ENCODE measurements at places on chromosomes 13 and 19. TPM values are rescaled to one million over a fixed set of nuclear protein-coding genes. Genes with fewer than 3 reads are reported as not detected.

GRCh38 chr19:5825178-5825577 lies 14.3 kb downstream of the FUT6 start:
- no peak for DNase-seq
- peaks cover 76% of the 10 kb centered on the region for H3K27me3 ChIP-seq
- no peak overlapping the region for H3K27ac ChIP-seq
- H3K36me3 ChIP-seq, result no peaks in the 10 kb centered on the region
- no peaks in the 10 kb centered on the region for H3K4me1 ChIP-seq
- H3K4me3 ChIP-seq, result no peak overlapping the region

DNA sequence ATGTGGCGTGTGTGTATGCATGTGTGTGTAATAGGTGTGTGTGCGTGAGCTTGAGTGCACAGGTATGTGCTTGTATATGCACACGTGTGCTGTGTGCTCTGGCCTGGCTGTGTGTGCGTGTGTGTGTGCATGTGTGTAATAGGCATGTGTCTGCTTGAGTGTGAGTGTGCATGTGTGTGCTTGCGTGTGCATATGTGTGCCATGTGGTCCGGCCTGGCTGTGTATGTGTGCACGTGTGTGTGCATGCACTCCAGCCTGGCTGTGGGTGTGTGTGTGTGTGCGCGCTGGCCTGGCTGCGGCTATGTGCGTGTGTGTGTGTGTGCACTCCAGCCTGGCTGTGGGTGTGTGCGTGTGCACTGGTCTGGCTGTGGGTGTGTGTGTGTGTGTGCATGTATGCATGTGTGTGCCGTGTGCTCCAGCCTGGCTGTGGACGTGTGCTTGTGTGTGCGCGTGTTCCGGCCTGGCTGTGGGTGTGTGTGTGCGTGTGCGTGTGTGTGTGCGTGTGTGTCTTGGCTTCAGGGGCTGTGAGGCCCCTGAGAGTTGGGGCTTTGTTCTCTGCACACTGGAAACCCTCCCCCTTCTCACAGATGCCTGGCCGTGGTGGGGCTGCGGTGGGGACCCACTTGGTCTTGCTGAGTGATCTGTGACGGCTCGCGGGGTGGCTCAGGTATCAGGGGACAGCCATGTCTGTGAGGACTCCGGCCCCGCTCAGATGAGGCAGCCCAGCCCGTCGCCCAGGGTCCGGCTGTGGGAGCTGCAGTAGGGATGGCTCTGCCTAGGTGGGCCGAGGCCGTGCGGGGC lies 8.2 kb downstream of the SPPL2B start:
- H3K27me3 ChIP-seq, result no peaks in the 10 kb centered on the region
- DNase-seq, result no peak
- peaks cover 19% of the 10 kb centered on the region for H3K4me1 ChIP-seq
- H3K27ac ChIP-seq, result no peak overlapping the region
- no peak overlapping the region for H3K4me3 ChIP-seq
- no peaks in the 10 kb centered on the region for H3K36me3 ChIP-seq

GRCh38 chr13:47816831-47817230 lies 184.2 kb downstream of the SUCLA2 start:
- H3K36me3 ChIP-seq, result no peaks in the 10 kb centered on the region
- H3K27ac ChIP-seq, result no peak overlapping the region
- H3K27me3 ChIP-seq, result no peaks in the 10 kb centered on the region
- no peaks in the 10 kb centered on the region for H3K4me1 ChIP-seq
- H3K4me3 ChIP-seq, result no peak overlapping the region

DNA sequence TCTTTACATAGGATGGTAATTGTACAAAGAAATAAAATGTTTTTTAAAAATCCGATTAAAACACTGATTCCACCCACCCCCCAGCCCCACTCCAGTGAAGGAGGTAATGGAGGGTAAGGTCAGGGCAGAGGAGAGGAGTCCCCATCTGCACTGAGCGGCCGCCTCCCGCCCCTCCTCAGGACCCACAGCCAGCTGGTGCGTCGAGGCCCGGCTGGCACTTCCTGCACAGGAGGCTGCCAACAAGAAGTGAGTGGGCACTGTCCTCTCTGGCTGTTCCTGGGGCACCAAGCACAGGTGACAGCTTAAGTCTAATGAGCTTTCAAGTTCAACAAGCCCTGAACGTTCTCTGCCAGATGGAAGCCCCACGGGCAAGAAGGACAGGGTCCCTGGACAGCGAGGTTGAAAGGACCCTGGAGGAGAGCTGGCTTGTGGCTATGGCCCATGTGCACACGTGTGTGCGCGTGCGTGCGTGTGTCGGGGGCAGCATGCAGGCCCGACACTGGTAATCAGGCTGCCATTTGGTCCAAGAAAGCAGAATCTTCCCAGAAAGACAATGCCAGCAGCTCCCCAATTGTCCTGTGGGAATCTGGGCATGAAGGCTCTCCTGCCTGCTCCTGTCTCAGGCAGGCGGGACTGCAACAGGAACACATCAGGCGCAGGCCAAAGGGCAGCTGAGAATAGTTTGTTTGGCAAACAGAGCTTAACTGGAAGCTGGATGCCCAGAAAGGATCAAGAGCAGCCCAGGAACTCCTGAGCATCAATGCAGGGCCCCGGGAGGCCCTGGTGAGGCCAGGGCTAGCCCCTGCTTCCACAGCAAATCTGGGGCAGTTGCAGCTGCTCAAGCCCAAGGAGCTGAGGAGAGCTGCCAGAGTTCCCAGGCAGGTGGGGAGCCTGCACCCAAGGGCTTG lies 15.1 kb upstream of the EPHX3 start:
- no peaks in the 10 kb centered on the region for H3K27me3 ChIP-seq
- peaks cover 36% of the 10 kb centered on the region for H3K36me3 ChIP-seq
- DNase-seq, result no peak

GRCh38 chr13:75825594-75825993 lies 189.5 kb downstream of the LMO7 start:
- no peak overlapping the region for H3K27ac ChIP-seq
- peaks cover 3% of the 10 kb centered on the region for H3K4me1 ChIP-seq
- peaks cover 5% of the 10 kb centered on the region for H3K36me3 ChIP-seq
- no peak for DNase-seq
- no peaks in the 10 kb centered on the region for H3K27me3 ChIP-seq

DNA sequence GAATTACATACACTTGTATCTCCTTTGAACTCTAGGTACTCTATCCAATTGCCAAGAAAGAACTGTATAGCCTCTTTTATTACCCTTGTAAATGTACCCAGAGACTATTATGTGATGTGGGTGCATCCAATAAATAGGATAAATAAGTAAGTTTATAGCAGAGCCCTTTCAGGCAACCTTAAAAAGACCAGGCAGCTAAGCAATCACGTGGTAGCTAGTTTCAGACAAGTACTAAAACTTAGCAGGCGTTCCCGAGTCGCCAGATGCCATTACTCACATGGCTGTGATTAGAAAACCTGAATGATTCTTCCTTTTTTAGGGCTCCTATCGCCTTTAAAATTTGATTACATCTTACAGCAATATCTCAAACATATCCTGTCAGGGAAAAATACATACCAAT lies 1303.0 kb downstream of the EFNB2 start:
- no peak overlapping the region for H3K27ac ChIP-seq
- H3K4me3 ChIP-seq, result no peak overlapping the region
- DNase-seq, result no peak
- no peaks in the 10 kb centered on the region for H3K4me1 ChIP-seq
- H3K36me3 ChIP-seq, result no peaks in the 10 kb centered on the region

- no peaks in the 10 kb centered on the region for H3K36me3 ChIP-seq
- H3K4me1 ChIP-seq, result no peaks in the 10 kb centered on the region
- DNase-seq, result no peak
- H3K27me3 ChIP-seq, result no peaks in the 10 kb centered on the region
- no peak overlapping the region for H3K4me3 ChIP-seq
Measured at GRCh38 chr13:109655206-109655600, 131.2 kb downstream of the IRS2 start.

DNA sequence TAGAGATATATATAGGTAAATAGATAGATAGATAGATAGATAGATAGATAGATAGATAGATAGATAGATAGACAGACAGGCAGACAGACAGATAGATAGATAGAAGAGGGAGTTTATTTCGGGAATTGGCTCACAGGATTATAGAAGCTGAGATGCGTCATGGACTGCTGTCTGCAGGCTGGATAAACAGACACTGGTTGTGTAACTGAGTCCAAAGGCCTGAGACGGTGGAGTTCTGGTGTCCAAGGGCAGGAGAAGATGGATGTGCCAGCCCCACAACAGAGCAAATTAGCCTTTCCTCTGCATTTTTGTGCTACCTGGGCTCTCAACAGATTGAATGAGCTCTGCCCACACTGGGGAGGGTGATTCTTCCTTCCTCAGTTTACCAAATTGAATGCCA lies 2.7 kb downstream of the CYP4F3 start:
- no peak for DNase-seq
- H3K27ac ChIP-seq, result no peak overlapping the region
- no peak overlapping the region for H3K4me3 ChIP-seq
- H3K36me3 ChIP-seq, result no peaks in the 10 kb centered on the region
- no peaks in the 10 kb centered on the region for H3K4me1 ChIP-seq

DNA sequence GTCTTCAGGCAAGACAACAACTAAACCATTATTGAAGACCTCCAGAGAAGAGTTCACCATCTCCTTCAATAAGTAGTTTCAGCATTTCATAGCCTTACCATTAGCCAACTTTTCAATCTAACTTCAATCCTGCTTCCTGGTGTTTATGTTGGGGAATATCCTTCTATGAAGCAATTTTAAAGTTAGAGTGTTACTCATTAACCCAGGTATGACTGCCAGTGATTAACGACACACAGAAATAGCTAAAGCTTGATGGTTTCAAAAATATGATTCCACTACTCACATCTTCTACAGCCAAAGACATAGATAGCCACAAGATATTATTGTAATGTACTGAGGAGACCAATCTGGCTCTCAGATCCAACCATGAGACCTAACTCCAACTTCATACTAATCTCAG lies 403.2 kb downstream of the EFNB2 start:
- H3K4me1 ChIP-seq, result no peaks in the 10 kb centered on the region
- peaks cover 3% of the 10 kb centered on the region for H3K27me3 ChIP-seq
- no peak overlapping the region for H3K4me3 ChIP-seq
- no peak overlapping the region for H3K27ac ChIP-seq

DNA sequence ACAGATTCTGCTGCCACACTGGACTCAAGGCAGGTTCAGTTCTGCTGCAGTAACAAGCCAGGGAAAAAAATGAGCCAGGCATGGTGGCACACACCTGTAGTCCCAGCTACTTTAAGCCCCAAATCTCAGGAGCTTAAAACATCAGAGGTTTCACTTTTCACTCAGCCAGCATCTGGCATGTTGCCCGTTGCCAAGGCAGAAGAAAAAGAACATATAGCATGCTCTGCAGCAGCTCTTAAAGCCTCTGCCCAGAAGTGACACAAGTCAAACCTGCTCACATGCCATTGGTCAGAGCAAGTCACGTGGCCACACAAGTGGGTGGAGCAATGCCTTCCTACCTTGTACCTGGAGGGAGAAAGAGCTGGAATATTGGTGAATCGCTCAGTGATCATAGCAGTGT lies 14.7 kb upstream of the ADGRE5 start:
- H3K4me3 ChIP-seq, result no peak overlapping the region
- no peaks in the 10 kb centered on the region for H3K36me3 ChIP-seq
- peaks cover 5% of the 10 kb centered on the region for H3K4me1 ChIP-seq

DNA sequence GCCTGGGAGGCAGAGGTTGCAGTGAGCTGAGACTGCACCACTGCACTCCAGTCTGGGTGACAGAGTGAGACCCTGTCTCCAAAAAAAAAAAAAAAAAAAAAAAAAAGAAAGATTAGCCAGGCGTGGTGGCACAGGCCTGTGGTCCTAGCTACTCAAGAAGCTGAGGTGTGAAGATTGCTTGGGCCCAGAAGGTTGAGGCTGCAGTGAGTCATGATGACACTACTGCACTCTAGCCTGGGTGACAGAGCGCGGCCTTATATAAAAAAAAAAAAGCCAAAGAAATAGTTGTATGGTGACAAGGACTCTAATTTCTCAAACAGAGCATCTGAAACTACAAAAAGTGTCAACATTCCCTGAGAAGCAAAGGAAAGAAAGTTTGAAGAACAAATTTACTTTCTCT lies 3.4 kb downstream of the PBX4 start:
- H3K36me3 ChIP-seq, result no peaks in the 10 kb centered on the region
- H3K4me1 ChIP-seq, result no peaks in the 10 kb centered on the region
- no peak overlapping the region for H3K27ac ChIP-seq
- no peak for DNase-seq

DNA sequence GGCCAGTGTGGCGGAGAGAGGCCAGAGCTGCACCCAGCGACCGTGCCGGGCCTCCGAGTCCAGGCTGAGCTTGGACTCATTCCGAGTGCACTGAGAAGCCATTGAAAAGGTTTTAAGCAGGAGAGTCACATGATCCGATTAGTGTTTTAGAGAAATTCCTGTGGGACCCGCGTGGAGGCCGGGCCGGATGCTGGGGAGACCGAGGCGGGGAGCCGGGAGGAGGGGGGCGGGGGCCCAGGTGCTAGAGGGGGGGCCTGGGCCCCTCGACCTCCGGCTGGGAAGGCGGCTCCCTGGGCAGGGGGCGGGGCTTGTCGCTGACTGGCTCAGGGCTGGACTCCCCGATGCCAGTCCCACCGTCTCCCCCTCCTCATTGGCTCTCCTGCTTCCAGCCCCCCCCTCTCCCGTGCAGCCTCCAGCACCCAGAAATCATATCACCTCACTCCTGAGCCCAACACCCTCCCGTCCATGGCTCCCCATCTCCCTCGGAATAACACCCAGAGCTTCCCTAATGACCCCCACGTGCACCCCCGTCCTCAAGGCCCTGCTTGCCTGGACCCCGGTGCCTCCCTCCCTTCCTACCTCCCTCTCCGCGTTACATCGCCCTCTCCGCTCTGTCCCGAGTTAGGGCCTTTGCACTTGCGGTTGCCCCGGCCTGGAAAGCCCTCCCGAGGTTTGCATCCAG lies 5.2 kb upstream of the ZNF579 start:
- peaks cover 18% of the 10 kb centered on the region for H3K4me1 ChIP-seq
- peak overlapping the region; percentile 16 for H3K27ac ChIP-seq
- H3K27me3 ChIP-seq, result no peaks in the 10 kb centered on the region
- H3K4me3 ChIP-seq, result peak overlapping the region; percentile 64
- peak; percentile 57 for DNase-seq

DNA sequence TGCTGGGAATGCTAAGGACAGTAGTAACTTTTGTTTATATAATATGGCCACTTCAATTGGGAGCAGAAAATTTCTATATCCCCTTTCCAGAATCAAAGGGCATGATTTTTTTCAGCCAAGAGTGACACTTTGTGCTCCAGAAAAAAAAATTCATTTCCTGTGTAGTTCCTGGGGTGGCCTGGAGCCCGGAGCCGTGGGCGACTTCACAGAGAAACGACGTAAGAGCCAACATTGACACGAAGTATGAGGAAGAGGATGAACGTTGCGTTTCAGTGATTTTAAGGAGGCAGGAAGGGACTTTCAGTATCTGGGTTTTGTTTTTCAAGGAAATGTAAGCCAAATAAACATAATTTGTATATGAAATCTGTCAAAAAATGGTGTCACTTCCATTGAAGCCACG lies 187.6 kb downstream of the STK24 start:
- no peak overlapping the region for H3K27ac ChIP-seq
- H3K36me3 ChIP-seq, result no peaks in the 10 kb centered on the region
- DNase-seq, result no peak
- H3K4me3 ChIP-seq, result no peak overlapping the region
- H3K4me1 ChIP-seq, result peaks cover 2% of the 10 kb centered on the region
- H3K27me3 ChIP-seq, result no peaks in the 10 kb centered on the region

Gene CPB2
- total RNA-seq, result not detected

Gene SIGLECL1
- not detected for total RNA-seq

Gene F2RL3
- 0.34 TPM for total RNA-seq

Gene TNFAIP8L1
- total RNA-seq, result 3.3 TPM

Gene POU2F2
- 0.43 TPM for total RNA-seq

Data from psoas muscle (tissue), 8 donors.